ENCODE measurements at places on chromosomes 4 and X.

DNA sequence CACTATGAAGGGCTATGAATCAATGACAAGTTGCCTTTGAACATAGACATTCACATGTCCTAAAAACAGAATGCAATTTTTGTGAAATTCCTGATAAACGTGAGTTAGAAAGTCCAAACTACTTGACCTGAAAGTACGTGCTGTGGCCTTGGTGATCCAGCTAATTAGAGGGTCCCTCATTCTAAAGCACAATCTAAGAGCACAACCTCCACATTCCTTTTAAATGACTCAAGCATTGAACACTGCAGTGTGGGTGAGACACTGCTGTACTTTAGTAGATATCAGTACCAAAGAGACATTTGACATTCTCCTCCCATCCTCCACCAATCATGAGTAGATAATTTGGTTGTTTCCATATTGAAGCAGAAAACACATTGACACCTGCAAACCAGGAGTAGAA is 73.5 kb downstream of the FAM47B start:
- no peak for DNase-seq

DNA sequence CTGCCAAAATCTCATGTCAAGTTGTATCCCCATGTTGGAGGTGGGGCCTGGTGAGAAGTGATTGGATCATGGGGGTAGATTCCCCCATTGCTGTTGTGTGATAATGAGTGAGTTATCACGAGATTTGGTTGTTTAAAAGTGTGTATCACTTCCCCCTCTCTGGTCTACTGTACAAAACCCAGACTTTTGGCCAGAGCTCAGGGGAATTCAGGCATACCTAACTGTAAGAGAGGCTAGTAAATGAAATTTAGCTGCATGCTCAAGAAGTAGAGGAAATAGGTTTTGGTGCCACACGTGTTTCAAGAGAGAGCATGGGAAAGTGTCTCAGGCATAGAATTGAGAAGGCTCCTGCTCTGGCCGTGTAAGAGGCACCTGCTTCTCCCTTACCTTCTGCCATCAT is 190.5 kb upstream of the GALNTL6 start:
- DNase-seq, result no peak

DNA sequence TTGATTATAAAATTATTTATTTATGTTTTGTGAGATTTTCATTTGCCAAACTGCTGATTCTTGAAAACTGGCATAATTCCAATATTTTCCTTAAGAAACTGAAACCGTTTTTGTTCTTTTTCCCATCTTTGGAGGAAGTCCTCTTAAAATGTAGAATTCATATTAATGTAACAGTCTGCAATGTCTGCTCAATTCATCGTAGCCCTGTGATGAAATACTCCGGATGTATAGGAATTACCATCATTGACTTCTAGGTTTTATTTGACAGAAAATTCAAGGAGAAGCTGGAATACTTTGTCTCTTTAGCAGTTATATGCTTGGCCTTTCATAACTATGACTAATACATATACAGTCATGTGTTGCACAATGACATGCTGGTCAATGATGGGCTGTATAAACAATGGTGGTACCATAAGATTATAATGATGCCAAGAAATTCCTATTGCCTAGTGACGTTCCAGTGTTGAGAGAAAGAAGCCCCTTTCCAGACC is 185.0 kb upstream of the GPRIN3 start:
- no peak for DNase-seq

GRCh38 chrX:50920132-50920531 is 9.6 kb downstream of the BMP15 start:
- DNase-seq, result no peak

DNA sequence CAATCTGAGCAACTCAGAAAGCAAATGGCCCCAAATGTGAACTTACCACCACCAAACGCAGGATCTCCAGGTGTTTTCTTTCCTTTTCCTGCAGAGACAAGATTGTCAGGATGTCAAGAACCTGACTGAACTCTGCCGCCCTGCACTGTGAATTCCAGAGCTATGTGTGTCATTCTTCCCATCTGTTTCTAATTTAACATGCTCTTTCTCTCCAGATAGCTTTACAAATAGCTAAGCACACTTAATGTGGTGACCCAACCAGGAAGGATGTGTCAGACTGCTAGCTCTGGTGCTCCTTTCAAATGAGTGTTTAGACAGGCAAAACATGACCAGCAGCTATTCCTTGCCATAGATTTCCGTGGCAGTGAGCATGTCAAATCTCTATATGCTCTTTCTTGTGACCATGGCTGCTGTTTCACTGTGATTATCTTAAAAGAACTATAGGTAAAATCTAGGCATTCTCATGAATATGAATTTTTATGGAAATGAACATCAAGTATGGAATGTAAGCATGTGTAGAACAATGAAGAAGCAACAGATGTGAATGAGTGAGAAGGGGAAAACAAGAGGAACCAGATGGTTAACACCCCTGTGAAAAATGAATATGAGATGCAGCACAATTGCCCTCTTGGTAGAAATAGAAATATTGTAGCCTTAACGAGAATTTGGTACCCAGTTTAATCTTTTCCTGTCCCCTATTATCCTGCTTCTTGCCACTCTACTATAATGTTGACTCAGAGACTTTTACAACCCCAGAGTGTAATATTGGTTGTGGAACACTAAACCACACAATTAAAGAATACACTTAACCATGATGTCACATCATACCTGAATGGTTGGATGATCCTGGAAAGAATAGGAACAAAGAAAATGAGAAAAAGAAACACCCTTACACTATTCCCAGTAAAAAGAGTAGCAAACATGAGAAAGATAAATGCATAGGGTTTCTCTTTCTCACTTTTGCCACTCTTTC is 247.8 kb upstream of the DKK2 start:
- DNase-seq, result no peak

GRCh38 chr4:79987401-79987800 is 85.6 kb downstream of the ANTXR2 start:
- DNase-seq, result no peak

DNA sequence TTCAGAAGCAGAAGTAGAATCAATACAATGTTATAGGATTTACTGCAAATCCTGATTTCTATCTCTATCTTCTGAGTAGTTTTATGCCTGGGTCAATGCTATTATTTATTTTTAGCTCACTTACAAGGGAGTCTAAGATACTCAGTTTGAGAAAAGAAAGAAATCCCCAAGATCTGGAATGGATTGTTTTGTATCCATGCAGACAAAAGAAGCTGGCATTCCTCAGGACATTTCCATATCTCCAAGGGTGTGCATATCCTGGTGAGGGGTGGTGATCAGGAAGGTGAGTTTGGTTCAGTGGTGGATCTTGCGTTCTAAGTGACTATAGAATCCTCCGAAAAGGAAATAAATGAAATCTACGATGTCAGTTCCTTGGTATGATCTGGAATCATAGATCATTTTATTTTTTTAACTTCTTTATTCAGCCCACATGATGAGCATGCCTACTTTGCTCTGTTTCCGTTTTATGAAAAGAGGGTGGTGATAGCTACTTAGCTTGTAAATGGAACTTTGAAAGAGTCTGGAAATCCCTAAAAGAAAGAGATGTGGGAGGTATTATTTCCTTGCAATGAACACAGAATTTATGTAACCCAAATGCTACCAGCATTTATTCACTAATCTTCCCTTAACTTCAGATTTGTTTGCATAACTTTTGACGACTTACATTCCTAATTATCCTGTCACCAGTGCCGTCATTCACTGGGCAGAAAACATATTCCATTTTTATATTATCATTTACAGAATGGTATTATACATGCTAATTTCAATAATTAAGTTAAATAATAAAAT is 81.1 kb upstream of the RAPGEF2 start:
- DNase-seq, result no peak

DNA sequence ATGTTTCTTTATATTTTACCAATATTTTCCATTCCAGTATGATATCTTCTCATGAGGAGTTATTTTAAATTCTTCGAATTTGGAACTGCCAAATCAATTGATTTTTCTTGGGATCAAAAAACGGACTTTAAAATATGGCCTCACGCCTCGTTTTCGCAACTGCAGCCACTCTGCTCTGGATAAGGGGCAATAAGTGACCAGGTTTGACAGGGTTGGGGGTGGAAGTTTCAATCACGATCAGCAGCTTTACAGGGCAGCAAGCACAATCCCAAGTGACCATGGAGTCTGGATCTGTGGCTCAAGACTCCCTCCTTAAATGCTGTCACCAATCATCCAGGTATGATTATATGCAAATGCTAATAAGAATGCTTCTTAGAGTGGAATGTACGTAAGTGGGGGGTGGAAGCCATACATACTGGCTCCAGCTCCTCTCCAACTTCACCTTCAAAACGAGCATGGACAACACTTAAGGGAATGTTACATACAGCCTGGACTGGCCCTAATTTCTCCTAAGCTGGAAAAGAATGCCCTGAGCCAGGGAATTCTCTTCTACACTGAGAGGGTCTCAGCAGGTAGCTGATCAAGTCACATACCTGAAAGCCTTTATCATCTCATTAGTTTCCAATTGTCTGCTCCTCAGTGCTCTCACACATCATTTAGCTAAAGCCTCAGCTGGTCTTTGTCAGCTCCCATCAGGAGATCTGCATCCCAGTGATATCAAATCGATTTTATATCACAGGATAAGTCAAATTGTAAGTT is 176.9 kb upstream of the DCAF8L1 start:
- DNase-seq, result no peak

- DNase-seq, result no peak
Measured at GRCh38 chrX:53047228-53047627, 1.4 kb upstream of the GPR173 start.

GRCh38 chr4:21507439-21507838 is 441.1 kb downstream of the KCNIP4 start:
- DNase-seq, result no peak

- no peak for DNase-seq
Measured at GRCh38 chr4:186554539-186554913, 841 bp downstream of the MTNR1A start.

GRCh38 chrX:72045141-72045540 is 86.6 kb downstream of the RTL5 start:
- DNase-seq, result no peak

GRCh38 chrX:103330681-103331288 is 746 bp downstream of the TCEAL7 start:
- no peak for DNase-seq

- no peak for DNase-seq
Measured at GRCh38 chrX:23114241-23114640, 114.5 kb downstream of the DDX53 start.

DNA sequence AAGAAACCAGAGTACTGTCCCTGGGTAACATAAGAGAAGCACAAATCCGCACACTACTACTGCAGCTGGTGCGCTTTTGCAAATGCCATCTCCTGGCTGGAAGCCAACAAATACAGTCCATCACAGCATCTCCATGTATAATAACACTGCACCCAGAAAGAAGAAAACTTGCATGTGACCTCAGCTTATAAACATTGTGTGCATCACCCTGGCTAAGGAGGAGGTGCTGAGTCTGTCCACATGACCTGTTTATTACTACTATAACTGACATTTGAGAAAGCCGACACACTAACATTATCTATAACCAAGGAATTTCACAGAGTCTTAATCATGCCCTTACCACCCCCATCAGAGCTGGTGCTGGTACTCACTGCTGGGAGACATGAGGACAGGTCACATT is 516.8 kb downstream of the CFAP47 start:
- DNase-seq, result no peak

DNA sequence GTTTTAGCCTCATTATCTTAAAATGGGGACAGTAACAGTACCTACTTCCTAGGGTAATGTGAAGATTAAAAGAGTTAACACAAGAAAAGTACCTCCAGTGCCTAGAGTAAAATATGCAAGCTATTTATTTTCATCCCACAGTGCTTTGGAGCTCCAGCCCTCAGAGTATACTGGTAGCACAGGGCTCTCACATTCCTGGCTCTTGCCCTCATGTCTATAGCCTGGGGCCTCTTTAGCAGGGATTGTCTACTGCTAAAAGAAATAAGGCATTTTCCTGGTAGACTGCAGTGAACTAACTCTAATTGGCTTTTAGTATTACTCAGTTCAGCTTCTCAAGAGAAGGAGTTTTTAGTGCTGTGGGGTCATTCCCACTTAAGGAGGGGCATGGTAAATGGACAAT is 60.8 kb downstream of the RRAGB start:
- no peak for DNase-seq

- DNase-seq, result no peak
Measured at GRCh38 chr4:26701786-26702227, 117.9 kb downstream of the TBC1D19 start.

- no peak for DNase-seq
Measured at GRCh38 chr4:119729835-119730670, 101.4 kb upstream of the PDE5A start.

DNA sequence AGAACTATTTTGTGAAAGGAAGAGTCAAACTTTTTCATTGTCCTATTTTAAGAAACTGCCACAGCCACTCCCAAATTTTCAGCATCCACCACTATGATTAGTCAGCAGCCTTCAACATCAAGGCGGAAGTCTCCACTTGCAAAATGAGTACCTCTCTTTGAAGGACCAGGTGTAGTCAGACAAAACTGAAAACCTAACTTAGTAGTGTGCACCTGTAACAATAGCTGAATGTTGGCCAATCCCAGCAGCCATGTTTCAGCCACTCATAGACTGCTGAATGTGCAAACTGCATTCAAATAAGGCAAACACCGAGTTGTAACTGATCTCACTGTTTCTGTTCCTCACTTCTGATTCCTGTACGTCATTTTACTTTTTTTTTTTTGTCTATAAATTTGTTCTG is 341.1 kb downstream of the IL15 start:
- DNase-seq, result no peak

DNA sequence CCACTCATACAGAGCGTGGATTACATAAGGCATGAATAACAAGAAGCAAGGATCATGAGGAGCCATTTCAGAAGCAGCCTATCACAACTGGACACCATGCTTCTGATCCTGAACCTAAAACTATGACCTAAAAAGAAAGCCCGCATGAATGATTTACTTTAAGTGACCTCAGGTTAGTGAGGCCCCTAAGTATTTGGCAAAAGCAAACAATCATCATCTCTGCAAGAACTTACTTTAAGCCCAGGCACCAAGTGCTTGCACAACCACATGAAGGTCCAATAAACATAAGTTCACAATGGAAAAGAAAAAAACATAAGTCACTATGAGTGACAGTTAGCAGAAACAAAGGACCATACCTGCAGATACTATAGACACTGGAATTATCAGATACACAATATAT is 7.9 kb upstream of the MBTPS2 start:
- no peak for DNase-seq

DNA sequence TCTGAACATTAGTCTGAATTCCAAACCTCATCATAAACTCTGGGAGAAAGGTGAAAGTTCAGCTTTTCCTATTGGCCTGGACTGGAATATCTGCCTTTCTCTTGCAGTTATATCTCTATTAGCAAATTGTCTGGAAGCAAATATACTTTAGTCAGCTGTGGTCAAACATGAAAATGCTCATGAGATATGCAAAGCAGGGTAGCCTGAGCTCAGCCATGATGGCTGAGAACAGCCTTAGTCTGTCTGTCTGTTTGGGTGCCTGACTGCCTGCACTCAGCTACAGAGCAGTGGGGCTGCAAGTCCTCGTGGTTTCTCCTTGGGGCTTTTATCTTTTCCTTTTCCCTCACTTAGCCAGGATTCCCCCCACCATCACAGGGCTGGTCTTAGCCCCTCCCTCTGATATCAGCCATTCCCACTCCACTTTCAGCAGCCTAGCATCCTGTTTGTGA is 19.5 kb upstream of the PGRMC2 start:
- DNase-seq, result no peak

GRCh38 chr4:187135878-187136277 is 412.2 kb upstream of the FAT1 start:
- DNase-seq, result no peak

All from head of caudate nucleus (tissue), 42 donors.